ENCODE measurements at places on chromosomes 16 and 17. TPM values are rescaled to one million over a fixed set of nuclear protein-coding genes. Genes with fewer than 3 reads are reported as not detected.

The TBC1D28 gene
- total RNA-seq = not detected

The CHAD gene
- total RNA-seq = not detected

The MT1E gene
- 49.5 TPM for total RNA-seq

The KRTAP4-5 gene
- total RNA-seq = not detected

The TP53TG3F gene
- total RNA-seq = not detected

The RNU2-1 gene
- total RNA-seq = not detected

The WNK4 gene
- total RNA-seq = not detected

The G6PC1 gene
- not detected for total RNA-seq

All from MG63 (cell line).